ENCODE measurements at places on chromosomes 12 and 14.

- no peak for DNase-seq
These were observed 139.4 kb downstream of the TBX5 start for GRCh38 chr12:114266536-114266935.

DNA sequence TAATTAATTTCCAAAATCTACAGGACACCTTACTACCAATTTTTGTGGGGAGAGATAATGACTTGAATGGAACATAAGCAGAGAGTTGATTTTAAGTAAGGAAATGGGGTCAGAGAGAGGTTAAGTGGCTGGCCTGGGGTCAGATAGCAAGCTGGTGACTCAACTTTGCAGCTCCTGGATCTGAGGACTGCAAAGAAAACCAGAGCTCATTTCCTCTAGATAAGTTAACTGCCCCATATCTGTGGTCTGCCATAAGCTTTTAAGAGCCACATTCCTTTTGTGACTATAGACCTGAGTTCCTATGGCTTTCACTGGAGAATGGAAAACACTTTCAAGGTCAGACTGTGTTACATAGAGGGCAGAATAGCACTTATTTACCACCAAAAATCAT, 201.2 kb upstream of the PRICKLE1 start:
- no peak for DNase-seq

DNA sequence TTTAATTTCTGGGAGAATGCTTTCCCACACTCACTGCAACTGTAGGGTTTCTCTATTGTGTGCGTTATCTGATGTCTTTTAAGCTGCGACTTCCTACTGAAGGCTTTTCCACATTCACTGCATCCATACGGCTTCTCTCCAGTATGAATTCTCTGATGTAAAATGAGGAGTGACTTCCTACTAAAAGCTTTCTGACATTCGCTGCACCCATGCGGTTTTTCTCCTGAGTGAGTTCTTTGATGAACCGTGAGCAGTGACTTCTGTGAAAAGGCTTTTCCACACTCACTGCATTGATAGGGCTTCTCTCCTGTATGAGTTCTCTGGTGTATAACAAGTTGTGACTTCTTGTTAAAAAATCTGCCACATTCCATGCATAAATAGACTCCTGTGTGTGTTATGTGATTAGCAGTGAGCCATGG, 29.7 kb downstream of the ZNF605 start:
- no peak for DNase-seq

- no peak for DNase-seq
These were observed 22.8 kb upstream of the SDR39U1 start for GRCh38 chr14:24465368-24465767.

DNA sequence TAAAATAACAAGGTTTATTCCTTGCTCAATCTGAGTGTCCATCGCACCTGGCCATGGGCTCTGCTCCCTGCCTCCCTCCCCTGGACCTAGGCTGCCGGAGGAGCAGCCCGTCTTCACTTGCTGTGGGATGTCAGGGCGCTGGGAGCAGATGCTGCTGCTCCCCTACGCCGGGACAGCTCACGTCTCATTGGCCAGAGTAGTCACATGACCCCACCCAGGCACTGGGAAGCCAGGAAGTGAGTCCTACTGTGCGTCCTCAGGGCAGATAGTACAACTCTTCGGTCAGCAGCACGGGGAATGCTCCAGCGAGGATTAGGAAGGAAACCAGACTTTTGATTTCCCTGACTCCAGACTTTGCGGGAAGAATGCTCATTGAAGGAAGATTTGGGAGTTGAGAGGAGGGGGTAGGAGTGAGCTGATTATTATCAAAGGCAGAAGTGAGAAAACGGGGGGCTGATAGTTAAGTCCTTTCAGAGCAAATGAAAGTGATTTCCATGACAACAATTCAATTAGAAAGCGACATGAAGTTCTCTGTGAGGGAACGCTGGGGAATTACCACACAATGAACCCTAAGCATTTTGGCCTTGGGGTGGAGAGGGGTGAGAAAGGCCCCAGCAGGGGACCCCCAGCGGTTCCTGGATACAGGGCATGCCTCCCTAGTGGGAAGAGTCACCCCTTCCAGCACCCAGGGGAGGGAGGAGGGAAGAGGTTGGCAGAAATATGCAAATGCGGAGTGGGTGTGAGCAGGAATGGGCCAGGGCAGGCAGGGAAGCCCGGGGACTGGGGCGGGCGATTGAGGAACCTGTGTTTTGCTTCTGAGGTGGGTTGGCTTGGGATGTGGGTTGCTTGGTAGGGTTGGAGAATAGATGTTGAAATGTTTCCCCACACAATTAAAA, 215.5 kb downstream of the AACS start:
- no peak for DNase-seq

DNA sequence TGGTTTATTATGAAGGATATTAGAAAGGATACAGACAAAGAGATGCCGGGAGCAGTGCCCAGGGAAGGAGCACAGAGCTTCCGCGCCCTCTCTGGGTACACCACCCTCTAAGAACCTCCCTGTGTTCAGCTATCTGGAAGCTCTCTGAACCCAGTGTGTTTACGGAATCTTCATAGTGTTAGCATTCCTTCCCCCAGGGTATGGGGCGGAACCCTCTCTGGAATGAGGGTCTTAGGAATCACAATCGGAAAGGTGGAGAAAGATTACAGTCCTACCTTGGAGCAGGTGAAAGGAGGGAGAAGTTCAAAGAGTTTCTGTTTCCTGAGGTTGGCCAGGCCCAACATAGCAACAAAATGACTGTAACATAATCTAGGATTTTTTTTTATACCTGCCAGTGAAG, 6.8 kb upstream of the NUDT4 start:
- DNase-seq = no peak

DNA sequence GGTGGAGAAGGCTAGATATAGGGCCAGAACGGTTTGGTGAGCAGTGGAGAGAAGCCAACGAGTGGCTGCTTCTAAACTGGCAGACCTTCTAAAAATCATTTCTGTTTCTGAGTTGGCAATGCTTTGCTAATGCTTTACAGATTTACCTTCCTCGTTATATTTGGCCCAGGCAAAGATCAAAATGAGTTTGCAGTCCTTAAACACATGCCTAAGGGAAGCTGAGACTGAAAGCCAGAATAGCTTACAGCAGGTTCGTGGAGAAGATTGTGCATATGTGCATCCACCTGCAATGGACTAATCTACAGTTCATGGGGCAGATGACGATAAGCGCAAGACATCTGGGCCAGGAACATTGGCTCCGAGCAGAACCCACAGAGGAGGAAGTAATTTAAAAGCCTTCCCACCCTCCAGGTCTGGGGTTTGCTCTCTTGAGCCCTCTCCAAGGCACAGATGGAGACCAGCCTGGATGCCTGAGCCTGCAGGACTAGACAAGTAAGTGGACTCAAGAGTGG, 99.4 kb downstream of the NINJ2 start:
- DNase-seq = no peak

- no peak for DNase-seq
These were observed 197.3 kb upstream of the DDHD1 start for GRCh38 chr14:53350429-53350828.

- DNase-seq = no peak
These were observed 19.2 kb upstream of the PPP2R5E start for GRCh38 chr14:63562405-63562804.

DNA sequence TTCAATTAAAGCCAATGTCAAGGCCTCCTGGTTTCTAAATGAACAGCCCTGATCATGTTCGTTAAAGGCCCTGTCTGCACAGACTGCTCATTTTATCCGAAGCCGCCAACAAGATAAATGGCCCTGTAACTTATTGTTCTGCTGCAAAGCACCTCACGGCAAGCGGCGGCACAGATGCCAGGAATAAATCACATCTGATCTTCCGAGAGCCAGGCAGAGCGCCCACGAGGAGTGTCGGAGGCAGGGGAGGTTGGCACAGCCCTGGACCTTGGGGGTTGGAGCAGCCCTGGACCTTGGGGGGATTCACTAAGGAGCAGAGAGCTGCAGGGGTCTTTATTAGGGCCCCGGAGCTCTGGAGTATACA, 110.5 kb downstream of the SCARB1 start:
- DNase-seq = no peak

DNA sequence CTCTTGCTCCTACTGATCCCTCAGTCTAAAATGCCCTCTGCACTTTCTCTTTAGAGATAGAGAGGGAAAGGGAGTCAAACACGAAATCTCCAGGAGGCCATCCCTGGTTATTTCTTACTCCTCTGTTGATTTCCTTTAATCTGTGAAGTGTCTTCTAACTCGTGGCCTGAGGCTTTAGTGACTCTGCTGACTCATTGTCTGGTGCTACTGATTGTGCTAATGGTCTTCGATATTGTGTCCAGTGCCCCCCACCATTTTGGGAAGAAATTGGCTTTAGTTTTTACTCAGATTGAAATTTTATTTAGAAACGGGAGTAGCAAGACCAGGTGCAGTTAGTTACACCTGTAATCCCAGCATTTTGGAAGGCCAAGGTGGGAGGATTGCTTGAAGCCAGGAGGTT, 839 bp downstream of the CLEC9A start:
- DNase-seq = no peak

- DNase-seq = no peak
These were observed 52.7 kb downstream of the PLBD1 start for GRCh38 chr12:14514946-14515345.

GRCh38 chr12:75704208-75704607, 192.8 kb upstream of the KRR1 start:
- DNase-seq = no peak

DNA sequence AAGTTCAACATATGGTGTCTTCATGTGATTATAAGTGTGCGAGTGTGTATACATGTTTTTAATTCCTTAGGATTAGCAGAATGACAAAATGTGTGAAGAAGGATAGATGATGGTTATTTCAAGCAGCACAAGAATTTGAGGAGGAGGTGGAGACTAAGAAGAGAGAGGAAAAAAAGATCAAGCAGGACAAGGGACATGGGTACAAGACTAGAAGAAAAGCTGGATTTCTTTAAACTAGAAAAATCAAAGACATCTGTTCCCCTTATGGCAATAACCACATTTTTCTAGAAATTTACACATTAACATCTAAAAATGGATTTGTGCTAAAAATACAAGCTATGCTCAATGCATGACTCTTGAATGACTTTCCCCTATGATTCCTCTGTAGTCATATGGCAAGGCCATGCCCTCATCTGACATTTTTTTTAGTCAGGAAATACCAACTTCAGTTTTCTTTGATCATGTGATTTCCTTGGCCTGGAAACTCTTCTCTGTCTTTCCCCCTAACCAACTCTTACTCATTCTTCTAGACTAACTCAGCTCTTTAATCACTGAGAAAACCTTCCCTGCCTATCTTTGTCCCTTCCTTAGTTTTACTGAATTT, 435.8 kb downstream of the NRXN3 start:
- DNase-seq = no peak

DNA sequence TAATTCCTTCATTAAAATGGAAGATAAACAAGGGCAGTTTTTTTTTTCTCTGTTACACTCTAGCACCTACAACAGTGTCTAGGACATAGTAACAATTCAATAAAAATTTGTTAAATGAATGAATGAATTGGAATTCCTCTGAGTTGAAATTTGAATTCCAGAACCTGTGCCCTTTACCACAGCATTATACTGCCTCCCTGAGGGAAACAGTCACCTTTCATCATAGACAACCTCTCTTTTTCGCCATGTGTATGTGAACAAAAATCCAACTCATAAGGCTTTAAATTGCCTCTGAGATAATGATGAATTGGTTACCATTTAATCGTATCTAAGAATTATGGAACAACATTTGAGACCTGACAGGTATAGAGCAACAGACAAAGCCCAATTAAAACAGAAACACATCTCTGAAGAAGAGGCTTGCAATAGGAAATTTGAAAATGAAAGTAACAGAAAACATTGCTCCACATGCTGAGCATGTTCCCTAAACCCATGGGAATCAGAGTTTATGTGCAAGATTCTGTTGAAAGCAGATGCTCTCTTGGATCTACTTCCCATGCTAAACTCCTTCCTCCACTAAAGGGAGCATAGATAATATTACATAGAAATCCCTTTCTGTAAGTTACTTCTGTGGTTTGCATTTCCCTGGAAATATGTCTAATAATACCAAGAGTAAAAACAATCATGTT, 657.8 kb downstream of the GALC start:
- no peak for DNase-seq

DNA sequence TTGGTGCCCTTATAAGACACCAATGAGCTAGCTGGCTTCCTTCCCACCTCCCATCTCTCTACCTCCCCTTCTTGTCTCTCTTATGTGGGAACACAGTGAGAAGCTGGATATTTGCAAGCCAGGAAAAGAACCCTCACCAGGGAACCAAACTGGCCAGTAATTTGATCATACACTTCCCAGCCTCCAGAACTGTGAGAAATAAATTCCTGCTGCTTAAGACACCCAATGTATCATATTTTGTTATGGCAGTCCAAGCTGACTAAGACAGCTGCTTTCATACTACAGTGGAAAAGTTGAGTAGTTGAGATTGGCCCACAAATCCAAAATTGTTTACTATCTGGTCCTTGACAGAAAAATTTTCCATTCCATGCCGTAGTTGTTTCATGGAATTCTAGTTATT, 269.0 kb downstream of the KCNH5 start:
- DNase-seq = no peak

DNA sequence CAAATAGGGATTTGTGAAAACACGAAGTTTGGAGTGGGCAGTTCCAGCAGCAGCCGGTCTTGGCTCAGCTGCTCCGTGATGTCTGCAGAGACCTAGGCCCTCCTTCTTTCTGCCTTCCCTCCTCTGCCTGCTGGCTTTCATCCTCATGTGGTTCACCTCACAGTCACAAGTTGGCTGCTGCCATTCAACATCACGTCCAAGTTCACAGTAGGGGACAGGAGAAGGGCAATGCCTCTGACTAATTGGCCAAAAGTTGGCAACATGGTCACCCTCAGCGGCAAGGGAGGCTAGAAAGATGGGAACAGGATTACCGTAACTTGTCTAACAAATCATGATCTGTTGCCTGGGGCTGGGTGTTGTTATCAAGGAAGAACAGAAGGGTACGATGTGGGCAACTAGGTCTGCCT, 7.8 kb upstream of the CACNA2D4 start:
- no peak for DNase-seq

GRCh38 chr12:25362646-25363045, 111.9 kb upstream of the KRAS start:
- DNase-seq = no peak

DNA sequence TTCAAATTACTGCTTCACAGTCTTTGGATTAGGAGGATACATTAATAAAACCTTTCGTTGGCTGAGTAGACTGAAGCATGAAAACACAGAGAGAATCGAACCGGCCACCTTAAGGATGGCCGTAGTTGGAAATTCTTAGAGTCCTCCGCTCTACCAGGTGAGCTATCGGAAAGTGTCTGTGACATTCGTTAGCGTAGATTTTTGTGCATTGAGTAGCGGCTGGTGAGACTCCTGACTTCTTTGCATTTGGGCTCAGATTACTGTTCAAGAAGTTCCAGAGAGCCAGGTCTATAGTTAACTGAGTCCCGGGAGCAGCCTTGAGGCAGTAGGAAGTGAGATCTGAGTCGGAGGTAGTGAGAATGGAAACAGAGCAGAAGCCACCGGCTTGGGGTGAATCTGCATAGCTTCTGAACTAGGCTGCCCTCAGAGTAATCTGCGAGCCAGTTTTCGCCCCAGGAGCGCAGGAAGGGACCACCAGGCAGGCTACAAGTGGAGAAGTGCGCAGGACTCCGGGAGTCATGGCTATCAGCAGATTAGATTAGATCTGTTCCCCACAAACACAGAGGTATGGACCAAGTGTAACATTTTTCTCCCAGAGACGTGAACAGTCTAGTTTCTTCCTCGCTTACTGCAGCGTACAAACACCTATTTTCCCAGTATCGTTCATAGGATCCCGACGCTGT, 11.0 kb downstream of the OR6S1 start:
- DNase-seq = peak; percentile 22

Measured in stimulated activated CD4-positive, alpha-beta T cell treated with anti-CD3 and anti-CD28 coated beads, TNF-alpha, amount 100 ng/mL, for 4 hours (primary cell).